ENCODE measurements at places on chromosomes 16 and 17.

- DNase-seq: no peak
Measured at GRCh38 chr17:50779747-50780353, 12.5 kb upstream of the ANKRD40CL start.

DNA sequence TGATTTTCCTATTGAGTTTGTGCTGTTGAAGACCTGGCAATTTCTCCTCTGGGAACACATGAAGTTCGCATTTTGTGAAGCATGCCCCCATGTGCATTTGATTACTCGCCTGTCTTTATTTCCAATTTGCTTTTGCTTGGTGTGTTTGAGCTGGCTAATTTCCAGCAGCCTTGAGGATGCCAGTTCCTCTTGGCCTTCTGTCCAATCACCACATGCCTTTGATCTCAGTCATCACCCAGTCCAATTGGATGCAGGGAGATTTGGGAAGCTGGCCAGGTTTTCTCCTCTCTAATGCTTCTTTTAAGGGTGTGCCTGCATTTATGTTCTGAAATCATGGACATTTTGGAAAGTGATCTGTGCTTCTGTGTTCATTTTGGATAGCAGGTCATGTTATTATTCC, 3.8 kb upstream of the TMEM100 start:
- no peak for DNase-seq

GRCh38 chr16:2026461-2027023, at the start of gene NHERF2:
Gene NHERF2, plus strand, starts transcription at chr16:2026902. Its CDS starts 104 bp downstream, at chr16:2027006.
- DNase-seq: no peak

DNA sequence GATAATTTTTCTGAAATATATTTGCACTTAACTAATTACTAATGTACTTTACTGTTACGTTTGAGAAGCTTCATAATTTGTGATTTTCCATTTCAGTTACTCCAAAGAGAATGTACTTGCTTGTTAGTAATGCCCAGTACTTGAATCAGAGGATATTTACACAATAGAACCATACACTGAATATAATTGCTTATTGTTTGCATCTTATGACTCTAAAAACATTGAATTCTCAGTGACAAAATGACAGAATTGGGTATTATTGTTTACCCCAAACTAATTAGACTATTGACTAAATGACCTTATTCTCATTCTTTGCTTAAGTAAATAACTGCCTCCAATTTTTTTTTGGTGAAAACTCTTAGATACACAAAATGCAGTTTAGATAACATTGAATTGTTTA, 8.9 kb downstream of the CCP110 start:
- no peak for DNase-seq

DNA sequence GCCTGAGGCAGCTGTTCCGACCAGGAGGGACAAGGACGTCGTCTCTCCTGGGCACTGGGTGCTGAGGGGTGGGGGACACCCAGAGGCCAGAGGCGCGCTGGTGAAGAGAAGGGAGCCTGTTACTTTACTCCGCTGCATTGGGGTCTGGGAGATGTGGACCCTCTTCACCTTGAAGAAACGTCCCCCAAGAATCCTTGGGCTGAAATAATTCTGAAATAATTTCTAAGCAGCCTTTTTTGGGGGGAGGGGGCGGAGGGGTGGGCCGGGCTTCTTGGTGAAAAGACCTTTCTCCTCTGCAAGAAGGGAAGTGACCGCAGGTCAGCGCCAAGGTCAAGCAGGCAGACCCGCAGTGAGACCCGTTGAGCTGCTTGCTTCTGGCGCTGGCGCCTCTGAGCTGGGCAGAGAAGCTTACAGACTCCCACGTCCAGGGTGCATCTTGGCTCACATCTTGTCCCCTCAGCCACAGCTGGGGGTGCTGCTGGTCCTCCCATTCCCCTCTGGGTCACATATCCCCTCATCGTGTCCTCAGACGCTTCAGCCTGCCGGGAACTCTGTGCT, 1.1 kb downstream of the SYT17 start:
- no peak for DNase-seq

DNA sequence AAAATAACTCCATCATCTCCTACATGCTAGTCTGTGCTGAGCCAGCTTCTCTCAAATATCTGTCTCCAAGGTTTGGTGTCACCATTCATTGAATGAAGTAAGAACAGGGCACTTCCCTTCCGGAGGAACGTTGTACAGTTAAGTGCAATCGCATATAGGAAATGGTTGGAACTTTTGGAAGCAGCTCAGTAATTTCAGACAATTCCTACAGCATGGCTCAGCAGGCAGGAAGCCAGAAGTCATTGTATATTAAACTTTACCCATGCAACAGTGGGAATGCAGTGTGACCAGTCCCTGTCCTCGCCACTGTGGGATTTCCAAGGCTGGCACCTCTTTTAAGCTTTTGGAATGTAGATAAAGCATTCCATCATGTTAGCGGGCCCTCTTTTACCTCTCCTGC, 51.1 kb upstream of the MYH2 start:
- no peak for DNase-seq

DNA sequence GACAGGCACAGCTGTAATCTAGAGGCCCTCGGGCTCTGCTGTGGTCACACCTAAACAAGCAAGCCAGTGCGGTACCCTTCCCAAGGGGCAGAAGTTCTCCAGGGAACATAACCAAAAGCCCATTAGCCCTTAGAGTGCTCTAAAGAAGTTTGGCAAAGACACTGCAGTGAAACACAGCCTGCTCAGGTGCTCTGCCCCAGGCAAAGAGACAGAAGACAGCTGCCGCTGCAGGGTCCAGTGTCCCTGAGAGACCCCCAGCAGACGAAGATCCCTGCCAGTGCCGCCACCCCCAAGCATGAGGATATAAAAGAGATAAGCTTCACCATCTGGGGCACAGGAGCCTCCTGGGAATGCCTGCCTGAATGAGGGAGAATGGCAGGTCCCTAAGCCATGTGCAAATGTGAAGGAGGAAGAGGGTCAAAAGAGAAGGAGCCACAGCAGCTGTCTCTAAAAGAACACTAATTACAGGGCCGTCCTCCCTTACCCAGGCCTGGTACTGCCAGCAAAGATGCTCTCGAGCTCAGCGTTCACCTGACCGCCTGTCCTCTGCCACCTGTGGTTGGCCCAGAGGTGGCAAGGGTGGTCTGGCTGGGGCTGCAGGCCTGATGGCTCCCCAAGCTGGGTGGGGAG, 29.7 kb downstream of the CUEDC1 start:
- no peak for DNase-seq

DNA sequence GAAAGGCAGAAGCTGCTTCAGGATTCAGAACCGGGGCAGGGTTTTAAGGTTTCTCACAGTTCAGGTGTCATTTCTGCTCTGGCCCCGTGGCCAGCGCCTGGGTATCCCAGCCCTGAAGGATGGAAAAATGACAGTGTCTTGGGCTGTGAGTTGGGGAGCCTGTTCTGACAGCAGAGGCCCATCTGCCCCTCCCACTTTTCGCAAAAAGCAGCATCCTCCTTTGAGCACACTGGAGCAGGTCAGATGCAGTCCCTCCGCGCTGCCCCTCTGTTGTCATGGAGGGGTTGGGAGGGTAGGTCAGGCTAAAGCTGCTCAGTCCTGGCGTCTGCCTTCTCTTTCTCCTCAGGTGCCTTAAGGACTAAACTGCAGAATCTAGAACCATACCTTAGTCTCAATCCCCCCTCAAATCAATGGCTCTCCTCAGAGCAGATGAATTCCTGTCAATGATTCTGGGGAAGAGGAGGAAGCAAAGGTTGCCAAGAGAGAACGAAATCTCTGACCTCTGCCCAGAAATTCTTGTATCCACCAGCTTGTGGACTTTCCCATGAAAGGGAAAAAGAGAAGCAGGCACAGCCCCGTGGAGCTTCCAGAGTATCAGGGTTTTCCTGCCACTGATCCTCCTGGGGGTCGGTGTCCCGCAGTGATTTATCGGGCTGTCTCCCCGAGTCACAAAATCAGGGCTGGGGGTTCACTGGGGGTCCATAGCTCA, 7.3 kb downstream of the NEUROD2 start:
- no peak for DNase-seq

DNA sequence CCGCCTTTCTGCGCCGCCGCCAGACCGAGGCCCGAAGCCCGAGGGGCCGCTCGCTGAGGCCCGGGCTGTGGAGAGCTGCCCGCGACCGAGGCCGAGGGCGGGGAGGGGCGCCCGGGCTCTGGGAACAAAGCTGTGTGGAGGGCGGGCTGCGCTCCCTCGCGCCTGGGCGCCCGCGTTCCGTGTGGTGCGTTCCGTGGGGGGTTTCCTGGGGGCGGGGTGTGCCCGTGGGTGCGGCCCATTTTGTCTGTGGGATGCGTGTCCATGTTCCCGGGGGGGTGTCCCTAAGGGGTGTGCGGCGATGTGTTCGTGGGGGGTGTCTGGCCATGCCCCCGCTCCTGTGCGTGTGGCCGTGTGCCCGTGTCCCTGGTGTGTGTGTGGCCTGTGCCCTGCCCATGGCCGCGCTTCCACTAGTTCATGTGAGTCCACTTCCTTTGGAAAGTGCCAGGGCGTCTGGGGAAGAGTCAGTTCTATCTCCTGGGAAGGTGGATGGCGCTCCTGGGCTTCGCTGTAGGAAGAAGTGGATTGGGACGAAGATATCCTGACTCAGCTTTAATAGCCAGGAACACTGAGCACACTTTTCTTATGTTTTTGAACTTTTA, 520 bp downstream of the JPT2 start:
- DNase-seq: no peak

- no peak for DNase-seq
Measured at GRCh38 chr17:60827943-60828342, 150.3 kb downstream of the BCAS3 start.

GRCh38 chr17:75843577-75844529, at the start of gene UNC13D:
Gene UNC13D, minus strand, starts transcription at chr17:75844404. Its CDS starts 67 bp downstream, at chr17:75844337.
- DNase-seq: no peak
